ENCODE measurements at places on chromosomes 6 and 20. TPM values are rescaled to one million over a fixed set of nuclear protein-coding genes. Genes with fewer than 3 reads are reported as not detected.

DNA sequence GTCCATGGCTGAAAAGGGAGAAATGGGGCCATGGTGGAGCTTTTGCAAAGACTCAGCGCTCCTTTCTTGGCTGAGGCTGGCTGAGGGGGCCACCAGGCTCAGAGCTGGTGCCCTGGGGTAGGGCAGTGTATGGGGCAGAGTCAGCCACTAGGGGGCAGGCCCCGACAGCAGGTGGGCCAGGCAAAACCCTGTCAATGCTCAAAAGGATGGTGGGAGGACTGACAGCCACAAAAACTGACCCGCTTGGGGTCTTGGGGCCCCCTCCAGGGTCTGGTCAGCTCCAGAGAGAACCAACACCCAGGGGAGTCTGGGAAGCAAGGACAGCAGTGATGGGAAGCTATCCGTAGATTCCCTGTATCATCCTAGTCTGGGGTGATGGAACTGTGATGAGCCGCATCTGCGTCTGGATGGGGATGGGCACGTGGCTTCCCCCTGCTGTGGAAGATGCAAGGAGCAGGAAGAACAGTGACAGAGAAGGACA, 306.9 kb downstream of the DHX35 start:
- no peak for DNase-seq

CCDC28A gene
- total RNA-seq, result 23.3 TPM

- no peak for DNase-seq
Observed at GRCh38 chr6:143112837-143113236, 52.1 kb downstream of the AIG1 start.

TRIM15 gene
- not detected for total RNA-seq

DNA sequence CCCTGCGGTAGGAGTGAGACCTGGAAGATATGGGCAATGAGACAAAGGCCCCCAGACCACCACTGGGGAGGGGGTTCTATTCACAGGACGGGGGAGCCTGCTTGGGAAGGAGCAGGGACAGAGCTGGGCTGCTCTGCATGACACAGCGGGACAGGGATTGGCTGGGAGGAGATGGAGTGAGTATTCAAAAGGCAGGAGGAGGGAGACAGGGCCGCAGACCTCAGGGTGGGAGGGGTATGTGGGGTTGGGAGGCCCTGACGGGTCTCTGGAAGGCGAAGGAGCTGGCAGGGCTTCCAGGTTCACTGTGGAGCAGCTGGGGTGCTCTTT, 60.8 kb upstream of the RPS6KA2 start:
- no peak for DNase-seq

- no peak for DNase-seq
Observed at GRCh38 chr20:49228676-49229075, 9.5 kb downstream of the DDX27 start.

BNIP5 gene
- total RNA-seq, result not detected

DNA sequence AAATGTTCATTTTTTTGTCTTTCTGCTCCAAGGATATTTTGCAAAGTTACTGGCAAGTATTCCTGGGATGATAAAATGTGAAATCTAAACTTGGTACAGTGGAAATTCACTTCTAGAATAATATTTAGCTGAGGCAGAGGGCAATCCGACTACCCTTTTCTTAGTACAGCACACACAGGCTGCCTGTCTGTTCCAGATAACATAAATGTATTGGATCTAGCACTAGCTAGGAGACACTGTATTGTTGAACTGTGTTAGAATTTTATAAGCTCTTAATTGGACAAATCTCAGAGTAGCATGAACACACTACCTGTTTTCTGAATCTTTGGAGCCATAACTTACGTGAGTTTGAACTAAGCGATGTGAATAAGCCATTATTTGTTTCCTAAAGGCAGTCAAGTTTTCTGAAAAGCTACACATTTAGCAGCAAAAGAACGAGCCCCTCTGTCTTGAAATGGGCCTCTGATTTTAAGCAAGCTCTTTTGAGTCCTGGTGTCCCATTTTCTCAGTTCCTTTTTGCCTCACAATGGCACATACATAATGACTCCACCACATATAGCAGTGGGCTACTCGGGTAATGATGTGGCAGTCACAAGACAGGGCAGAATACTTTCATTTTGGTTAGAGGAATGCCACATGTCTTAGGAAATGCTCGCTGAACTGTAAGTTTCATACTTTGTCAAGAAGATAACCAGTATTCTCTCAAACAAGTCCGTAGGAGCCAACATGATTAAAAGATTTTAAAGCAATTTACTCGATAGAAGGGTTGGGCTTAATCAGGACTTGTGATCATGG, 116.5 kb upstream of the ESR1 start:
- no peak for DNase-seq

Data from T-cell (primary cell).